ENCODE measurements at places on chromosomes 5 and 9. TPM values are rescaled to one million over a fixed set of nuclear protein-coding genes. Genes with fewer than 3 reads are reported as not detected.
A peak's percentile ranks its signal among the peaks of the same experiment; 100 is the strongest.

SERF1A gene
- polyA plus RNA-seq, result 2.1 TPM

SETX gene
- 16.1 TPM for polyA plus RNA-seq

TAS2R1 gene
- not detected for polyA plus RNA-seq

RLN1 gene
- 0.82 TPM for polyA plus RNA-seq

PCDHA8 gene
- not detected for polyA plus RNA-seq

TMEM215 gene
- not detected for polyA plus RNA-seq

TRIM14 gene
- polyA plus RNA-seq, result 11.3 TPM

PCDHGB3 gene
- polyA plus RNA-seq, result 0.15 TPM

CAPSL gene
- 4.3 TPM for polyA plus RNA-seq

HMCN2 gene
- polyA plus RNA-seq, result 0.99 TPM

SHC3 gene
- 0.95 TPM for polyA plus RNA-seq

FOXD1 gene
- polyA plus RNA-seq, result 2.5 TPM

ATP6V1G1 gene
- polyA plus RNA-seq, result 215 TPM

SAPCD2 gene
- 1.7 TPM for polyA plus RNA-seq

SMIM27 gene
- polyA plus RNA-seq, result 36.9 TPM

GRCh38 chr5:177309351-177310191, 2.1 kb downstream of the MXD3 start:
- peak; percentile 75 for DNase-seq

DNA sequence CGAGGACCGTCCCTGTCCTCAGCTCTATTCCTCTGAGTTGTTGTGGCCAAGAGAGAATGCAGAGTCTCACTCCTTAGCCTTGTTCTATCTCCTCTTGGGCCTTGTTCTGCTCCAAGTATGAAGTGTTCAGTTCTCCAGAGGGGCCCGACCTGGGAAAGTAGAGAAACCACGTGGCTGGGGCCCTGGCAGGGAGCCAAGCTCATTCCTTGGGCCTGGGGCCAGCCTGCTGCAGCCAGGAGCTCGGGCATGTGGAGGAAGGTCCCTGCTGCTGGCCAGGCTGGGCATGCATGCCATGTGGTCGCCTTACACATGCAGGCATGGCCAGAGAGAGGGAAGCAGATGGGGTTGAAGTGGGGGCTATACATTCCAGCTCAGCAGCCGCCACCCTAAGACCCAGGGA, 60.7 kb downstream of the COL27A1 start:
- DNase-seq, result peak; percentile 83

GRCh38 chr5:13325765-13326164, 618.7 kb downstream of the DNAH5 start:
- no peak for DNase-seq

DNA sequence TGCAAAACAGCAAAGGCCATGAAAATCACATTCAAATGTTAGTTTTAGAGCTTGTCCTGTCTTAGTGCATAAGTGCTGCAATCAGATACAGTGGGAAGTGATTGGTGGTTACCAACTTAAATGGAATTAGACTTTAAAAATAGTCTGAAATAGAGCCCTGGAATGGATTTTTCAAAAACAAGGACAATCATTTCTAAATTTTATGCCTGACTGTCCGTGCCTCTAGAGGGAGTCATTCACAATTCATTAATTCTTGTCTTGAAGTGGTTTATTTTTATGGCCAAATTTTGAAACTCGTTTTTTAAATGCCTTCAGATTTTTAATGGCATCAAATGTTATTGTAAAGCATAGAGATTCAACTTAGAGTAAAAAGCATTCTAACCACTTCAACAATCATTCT, 561.8 kb upstream of the DAB2 start:
- DNase-seq, result no peak

DNA sequence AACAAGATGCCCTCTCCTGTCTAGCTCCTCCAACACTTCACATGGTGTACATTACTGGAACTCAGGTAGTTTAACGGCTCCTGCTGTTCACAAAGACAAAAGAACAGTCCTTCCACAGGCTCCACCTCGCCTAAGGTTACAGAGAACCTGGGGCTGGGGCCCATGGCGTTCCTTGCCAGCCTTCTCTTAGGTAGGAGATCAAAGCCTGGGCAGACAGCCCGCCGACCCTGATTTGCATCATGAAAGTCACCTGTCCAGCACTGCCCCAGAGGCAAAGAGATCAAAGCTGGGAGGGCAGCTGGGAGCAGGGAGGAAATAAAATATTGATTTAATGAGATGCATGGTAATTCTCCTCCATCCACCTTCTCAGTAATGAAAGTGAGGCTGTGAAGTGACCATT, 115.0 kb upstream of the SLIT3 start:
- peak; percentile 29 for DNase-seq

GRCh38 chr9:20447291-20447690, 175.0 kb downstream of the MLLT3 start:
- DNase-seq, result no peak

- DNase-seq, result no peak
Observed at GRCh38 chr9:124008694-124009530, 2.7 kb upstream of the LHX2 start.

- DNase-seq, result no peak
Observed at GRCh38 chr5:144048259-144048856, 122.1 kb downstream of the YIPF5 start.

GRCh38 chr5:82854956-82855355, 222.2 kb downstream of the TMEM167A start:
- DNase-seq, result no peak

- no peak for DNase-seq
Observed at GRCh38 chr9:95370064-95370463, 52.6 kb upstream of the FANCC start.

GRCh38 chr5:40413743-40414142, 266.0 kb upstream of the PTGER4 start:
- DNase-seq, result no peak

GRCh38 chr9:128882677-128883603, 1.0 kb downstream of the LRRC8A start:
- no peak for DNase-seq

- DNase-seq, result no peak
Observed at GRCh38 chr5:150234576-150235499, 45.0 kb downstream of the SLC6A7 start.

DNA sequence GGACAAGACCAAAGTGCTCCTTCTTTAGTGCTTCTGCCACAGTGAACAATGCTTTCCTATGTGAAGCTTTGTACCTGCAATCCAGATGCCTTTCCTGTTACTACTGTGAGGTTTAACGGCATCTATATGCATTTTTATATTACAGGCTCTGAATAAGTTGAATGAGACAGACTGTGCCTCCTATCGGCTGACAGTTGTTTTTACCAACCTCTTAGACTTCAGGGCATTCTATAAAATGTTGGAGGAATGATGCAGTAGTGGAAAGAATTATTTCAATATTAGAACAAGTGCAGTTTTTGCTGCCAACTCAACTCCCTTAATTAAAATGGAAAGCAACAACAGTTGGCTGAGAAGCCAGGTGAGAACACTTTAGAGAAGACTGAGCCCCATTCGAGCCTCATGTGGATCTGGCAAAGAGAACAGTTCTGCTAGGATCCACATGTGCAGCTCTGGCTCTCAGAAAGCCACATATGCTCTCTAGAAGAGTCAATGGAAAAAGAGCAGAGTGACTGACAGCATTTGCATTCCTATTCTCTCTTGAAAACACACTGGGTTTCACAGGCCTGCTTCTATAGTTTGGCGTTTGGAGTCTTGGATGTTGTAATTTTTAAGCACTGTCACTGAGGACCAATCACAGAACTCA, 147.5 kb downstream of the LURAP1L start:
- DNase-seq, result no peak

DNA sequence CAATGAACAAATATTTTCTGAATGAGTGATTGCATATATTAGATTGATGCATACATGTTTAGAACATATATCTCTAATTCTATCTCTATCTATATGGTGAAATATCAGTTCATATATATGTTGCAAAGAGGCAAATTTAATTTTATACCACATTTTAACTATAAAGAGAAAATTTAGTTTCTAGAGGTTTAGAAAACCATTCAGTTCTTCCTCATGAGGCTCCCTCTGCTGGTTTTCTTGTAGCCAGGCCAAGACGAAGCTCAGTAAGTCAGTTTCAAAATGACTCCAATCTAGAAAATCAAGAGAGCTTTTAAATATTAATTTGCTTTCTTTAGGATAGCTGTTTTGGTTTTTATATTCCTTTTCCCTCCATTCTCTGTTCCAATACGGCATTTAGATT, 312.1 kb downstream of the TMEM232 start:
- no peak for DNase-seq

DNA sequence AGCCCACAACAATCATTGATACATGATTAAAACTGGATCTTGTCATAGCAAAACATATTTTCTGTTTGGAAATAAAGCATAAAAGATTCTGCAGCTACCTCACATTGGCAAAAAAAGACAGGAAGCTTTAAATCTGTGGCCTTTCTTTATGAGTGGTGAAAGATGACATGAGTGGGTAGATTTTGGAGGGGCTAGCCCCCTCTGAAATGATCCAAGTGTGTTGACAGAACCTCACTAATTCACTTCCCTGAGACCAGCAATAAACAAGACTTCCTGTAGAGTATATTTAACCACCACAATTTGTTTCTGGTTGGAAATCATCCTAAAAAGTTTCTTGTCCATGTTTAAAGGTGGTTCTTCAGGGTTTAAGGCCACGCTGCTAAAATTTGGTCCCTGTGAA, 530.8 kb downstream of the SPATA31D1 start:
- DNase-seq, result peak; percentile 71

- peak; percentile 29 for DNase-seq
Observed at GRCh38 chr5:3325201-3325971, 270.2 kb upstream of the IRX1 start.

DNA sequence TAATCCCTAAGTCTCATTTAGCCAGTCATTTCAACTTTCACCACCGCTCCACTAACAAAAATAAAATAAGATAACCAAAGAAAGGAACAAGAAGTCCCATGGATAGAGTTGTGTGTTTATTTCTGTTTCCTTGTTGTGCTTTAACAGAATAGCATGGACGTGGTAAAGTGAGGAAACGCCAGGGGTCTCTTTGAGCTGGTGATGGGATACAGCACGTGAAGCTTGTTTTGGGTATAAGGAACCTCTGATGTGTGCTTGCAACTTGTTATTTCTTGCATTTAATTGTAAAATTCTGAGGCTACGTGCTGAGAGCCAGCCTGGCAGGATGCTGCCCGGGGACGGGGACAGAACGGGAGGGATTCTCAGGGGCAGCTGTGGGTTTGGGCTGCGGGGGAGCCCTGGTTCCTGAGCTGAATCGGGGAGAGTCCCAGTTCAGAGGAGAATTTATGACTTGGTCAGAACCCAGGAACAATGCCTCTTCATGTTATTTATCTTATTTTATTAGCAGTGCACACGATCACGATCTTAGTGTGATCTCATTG, 63.4 kb downstream of the ANKRD33B start:
- DNase-seq, result no peak

GRCh38 chr9:15272377-15272928, 34.6 kb downstream of the TTC39B start:
- no peak for DNase-seq

- no peak for DNase-seq
Observed at GRCh38 chr9:93952119-93952783, 2.9 kb downstream of the BARX1 start.

DNA sequence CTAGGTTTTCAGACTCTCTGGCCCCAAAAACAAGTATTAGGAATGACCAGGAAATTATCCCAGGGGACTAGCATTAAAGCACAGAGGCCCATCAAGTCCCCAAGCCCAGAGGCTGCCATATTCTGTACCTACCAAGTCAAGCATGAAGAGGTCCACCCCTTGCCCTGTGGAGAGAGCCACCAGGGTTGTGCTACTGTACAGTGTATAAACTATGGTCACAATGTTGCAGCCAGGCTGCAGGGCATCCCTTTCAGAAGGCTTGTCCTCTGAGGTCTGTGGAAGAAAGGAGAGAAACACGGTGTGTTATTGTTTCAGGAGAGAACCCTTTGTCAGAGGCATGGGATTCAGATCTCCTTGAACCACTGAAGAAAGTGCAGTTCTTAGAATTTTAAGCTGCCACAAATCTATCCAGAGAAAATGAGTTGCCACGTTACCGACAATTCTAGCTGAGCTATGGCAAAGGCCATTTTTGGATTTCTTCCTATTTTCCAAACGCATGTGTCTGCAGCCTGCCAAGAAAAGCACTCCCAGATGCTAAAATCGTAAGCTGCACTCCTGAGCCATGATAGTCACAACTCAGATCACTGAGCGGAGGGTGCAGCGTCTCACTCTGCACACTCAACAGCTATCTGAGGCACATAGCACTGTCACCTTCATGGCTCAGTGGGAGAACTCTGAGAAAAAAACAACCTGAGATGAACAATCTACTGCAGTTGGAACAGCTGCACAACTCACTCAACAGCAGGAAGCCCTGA, 45.5 kb upstream of the SPATA31E1 start:
- no peak for DNase-seq

DNA sequence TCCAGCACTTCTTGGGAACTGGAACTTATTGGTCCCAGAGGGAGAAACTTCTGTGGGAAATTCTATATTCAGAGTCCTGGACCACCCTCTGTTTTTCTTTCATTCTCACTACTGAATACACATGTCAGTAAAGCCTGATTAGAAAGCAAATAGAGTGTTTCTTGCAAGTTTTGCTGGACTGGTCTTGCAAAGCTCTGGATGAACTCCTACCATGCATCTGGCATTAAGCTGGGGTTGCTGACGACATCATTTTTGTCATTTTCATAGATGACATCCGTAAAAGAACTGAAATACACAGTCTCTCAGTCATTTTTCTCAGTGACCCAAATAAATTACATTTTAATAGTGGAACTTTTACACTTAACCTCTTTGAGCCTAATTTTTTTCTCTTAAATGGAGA, 283.2 kb downstream of the DMAC1 start:
- no peak for DNase-seq

- DNase-seq, result no peak
Observed at GRCh38 chr5:143275512-143276363, 127.7 kb downstream of the NR3C1 start.

GRCh38 chr5:181060231-181060590, 20.1 kb downstream of the BTNL9 start:
- DNase-seq, result no peak

DNA sequence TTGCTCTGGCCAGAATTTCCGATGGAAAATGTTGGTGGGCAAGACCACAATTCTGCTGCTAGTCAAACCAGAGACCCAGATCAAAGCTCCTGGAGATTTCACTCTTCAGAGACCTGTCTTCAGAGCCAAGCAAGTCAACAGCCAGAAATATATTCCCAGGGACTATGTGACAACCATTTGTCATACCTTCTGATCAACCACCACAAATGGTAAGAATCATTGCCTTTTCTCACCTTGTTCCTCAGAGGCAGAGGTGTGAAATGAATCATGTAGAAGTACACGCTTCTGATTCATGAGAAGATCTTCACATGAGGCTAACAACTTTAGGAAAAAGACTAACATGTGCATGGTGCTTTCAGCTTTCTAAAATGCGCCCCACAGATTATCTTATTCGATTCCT, 53.5 kb downstream of the SUSD1 start:
- DNase-seq, result no peak

GRCh38 chr9:127917603-127918002, 762 bp upstream of the ST6GALNAC4 start:
- DNase-seq, result no peak
